Lower lobe of right lung (tissue), 2 donors: ENCODE measurements at places on chromosomes 16 and 17.

- DNase-seq, result no peak
These were observed 31.0 kb upstream of the CNEP1R1 start for GRCh38 chr16:49994006-49994405.

DNA sequence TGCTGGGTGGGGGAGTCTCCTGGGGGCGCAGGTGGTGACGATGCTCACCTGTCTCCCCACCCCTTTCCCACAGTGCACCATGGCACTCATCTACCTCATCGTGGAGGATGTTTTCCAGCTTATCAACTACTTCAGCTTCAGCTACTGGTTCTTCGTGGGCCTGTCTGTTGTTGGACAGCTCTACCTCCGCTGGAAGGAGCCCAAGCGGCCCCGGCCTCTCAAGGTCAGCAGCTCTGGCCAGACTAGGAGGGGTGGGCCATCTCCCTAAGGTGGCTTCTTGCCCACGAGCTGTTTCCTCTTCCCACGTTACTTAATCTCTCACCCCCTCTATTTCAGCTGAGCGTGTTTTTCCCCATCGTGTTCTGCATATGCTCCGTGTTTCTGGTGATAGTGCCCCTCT lies 14.5 kb downstream of the SLC7A6OS start:
- no peak for DNase-seq

- no peak for DNase-seq
These were observed 356.7 kb downstream of the SOX9 start for GRCh38 chr17:72477491-72477890.

- peak; percentile 78 for DNase-seq
These were observed 64.1 kb upstream of the SREBF1 start for GRCh38 chr17:17900615-17901520.

GRCh38 chr17:7294614-7295153 lies at the start of gene YBX2:
Gene YBX2 (minus strand): TSS chr17:7294639. CDS start chr17:7294500, 139 bp downstream.
- peak; percentile 69 for DNase-seq

GRCh38 chr16:22052980-22053379 lies 39.4 kb upstream of the VWA3A start:
- no peak for DNase-seq

GRCh38 chr16:50393858-50394802 lies 25.3 kb upstream of the BRD7 start:
- no peak for DNase-seq

DNA sequence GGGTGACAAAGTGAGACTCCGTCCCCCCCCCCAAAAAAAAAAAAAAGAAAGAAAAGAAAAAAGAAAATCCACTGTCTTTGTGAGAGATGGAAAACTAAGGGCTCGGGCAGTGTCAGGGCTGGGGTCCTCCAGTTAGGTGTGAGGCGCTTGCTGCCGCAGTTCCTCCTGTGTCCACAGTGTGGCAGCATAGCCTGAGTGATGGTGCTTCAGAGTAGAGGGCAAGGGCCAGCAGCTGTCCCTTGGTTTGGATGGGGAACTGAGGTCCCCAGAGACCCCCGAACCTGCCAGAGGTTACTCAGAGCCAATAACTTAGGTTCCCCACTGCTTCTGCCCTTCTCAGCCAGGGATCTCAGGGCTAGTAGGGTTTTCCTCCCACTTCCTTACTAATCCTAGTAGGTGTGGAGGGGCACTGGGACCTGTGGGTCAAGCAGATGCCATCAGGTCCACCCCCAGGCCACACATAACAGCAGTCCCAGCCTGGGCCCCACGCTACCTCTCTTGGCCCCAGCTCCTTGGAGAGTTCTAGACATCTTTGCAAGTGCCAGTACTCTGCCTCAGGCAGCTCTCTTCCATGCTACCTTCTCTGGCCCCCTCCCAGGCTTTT lies 7.9 kb upstream of the LLGL1 start:
- peak; percentile 82 for DNase-seq
